ENCODE measurements at places on chromosomes 5 and 9.

- DNase-seq, result no peak
These were observed 369.9 kb upstream of the PTGER4 start for GRCh38 chr5:40309851-40310250.

DNA sequence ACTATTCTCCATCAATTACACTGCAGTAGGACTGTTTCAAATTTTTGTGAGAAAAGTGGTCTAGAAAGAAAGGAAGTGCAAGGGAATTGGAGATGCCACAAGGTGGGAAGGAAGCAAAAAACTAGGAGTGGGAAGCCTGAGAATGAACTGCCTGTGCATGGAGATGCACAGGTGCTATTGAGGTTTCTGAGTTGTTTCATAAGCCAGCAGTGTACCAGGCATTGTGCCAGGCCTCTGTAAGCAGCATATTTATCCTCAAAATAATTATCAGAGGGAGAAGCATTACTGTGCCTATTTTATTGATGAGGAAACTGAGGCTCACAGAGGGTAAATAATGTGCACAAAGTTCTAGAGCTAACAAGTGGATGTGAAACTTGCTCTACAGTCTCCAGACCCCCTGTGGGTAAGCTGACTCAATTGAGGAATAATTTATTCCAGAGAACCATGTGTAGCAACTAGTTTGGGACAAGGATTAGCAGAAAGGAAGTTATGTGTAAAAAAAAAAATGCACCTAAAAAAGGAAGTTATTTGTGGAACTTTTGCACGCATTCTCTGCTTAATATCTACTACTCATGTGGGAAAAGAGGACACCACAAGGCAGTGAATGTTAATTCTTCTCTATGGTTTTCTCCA lies 96.7 kb downstream of the SNCAIP start:
- DNase-seq, result no peak

DNA sequence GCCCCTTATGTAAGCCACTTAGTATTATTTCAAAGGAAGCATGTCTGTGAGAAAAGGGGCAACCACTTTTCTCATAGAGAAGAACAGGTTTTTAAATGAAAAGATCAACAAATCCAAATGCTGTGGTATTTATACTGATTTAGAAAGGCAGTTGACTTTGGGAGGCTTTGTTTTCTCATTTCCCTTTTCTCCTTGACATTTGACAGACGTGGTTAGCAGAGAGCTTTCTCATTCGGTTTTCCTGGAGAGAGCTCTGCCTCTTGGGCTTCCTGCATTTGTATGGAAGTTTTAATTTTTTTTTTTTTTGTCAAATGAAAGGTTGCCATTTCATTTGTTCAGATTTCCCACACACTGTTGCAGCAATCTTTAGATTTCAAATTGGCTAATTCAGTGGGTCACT lies 62.5 kb downstream of the EXOSC2 start:
- DNase-seq, result no peak

DNA sequence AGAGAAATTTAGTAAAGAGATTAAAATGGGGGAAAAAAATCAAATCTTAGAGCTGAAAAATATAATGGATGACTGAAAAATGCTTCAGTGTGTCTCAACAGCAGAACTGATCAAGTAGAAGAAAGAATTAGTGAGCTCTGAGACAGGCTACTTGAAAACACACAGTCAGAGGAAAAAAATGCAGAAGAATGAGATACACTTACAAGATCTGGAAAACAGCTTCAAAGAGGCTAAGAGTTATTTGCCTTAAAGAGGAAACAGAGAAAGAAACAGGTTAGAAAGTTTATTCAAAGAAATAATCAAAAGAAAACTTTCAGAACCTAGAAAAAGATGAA lies 70.5 kb upstream of the OR2K2 start:
- DNase-seq, result no peak

- DNase-seq, result no peak
These were observed 10.1 kb downstream of the GLIPR2 start for GRCh38 chr9:36146651-36147050.

DNA sequence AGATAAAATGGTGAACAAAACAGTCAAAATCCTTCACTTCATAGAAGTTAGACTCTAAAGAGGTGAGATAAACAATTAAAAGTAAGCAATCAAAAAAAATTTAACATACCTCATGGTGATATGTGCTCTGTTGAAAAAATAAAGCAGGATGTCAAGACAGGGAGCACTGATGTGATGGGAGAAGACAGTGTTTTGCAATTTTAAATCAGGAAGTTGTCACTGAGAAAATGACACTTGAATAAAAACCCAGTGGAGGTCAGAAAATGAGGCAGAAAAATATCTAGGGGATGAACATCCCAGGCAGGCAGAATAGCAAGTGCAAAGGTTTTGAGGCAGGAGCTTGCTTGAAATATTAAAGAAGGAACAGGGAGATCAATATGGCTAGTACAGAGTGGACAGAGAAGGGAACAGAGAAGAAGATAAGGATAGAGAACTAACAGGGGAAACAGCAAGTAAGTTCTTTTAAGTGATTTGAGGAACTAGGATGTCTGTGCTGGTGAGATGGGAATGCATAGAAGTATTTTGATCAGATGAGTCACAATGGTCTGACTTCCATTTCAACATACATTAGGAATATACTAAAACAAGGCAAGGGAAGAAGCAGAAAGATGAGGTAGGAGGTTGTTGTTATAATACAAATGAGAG lies 130.4 kb downstream of the CHSY3 start:
- no peak for DNase-seq

- peak; percentile 41 for DNase-seq
These were observed 281.5 kb downstream of the EFNA5 start for GRCh38 chr5:107389130-107389774.

DNA sequence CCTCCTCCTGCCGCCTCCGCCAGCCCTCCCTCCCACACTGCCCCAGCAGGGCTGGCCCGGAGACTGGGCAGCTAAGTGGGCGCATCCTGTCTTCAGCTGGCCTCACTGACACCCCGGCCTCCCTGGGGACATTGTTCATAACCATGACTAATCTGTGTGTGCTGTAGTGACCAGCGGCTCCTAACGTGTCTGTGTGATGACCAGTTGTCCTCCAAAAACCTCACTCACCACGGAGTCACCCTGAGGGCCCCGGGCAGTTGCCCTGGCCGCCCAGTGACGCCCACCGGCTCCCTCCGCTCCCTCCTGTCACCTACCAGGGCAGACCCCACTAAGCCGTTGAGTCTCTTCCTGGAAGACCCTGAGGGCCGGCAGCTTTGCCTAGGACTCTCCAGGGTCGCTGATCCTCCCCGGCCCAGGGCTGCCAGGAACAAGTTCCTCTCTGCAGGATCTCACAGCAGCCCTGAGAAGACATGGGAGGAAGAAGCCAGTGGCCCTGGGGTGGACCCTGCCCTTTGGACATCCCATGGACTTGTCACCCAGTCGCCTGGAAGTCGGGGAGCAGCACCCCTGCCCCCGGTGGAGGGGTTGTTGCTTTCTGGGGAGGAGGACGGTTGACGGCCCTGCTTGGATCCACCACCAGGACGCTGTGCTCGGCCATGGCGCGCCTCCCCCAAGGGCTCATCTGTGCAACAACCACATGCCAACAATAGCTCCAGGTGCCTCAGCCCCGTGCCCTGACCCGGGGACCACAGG lies 110.2 kb upstream of the LMX1B start:
- DNase-seq, result no peak

- DNase-seq, result no peak
These were observed 622.1 kb downstream of the MAT2B start for GRCh38 chr5:164127527-164127926.

DNA sequence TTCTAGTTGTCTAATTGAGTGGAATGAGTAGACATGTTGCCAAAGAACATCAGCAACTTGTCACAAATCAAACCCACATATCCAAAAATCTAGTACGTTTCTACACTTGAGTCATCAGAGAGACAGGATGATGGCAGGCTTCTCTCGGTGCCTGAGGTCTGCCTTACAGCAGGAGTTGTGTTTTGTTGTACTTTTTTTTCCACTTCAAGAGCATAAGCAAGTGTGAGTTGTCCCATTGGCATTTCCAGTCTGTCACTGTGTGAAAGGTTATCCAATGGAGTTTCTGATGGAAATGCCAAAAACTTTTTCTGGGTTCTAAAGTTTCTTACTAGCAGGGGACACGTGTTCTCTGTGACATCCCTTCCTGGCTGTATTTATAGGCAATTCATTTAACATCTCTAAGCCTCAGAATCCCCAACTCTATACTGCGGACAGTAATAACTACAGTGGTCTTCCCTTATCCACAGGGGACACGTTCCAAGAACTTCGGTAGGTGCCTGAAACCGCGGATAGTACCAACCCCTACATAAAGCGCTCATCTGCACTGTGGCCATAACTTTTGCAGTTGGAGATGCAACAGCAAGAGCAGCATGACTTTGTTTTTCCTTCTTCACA lies 246.5 kb downstream of the SYK start:
- peak; percentile 48 for DNase-seq

DNA sequence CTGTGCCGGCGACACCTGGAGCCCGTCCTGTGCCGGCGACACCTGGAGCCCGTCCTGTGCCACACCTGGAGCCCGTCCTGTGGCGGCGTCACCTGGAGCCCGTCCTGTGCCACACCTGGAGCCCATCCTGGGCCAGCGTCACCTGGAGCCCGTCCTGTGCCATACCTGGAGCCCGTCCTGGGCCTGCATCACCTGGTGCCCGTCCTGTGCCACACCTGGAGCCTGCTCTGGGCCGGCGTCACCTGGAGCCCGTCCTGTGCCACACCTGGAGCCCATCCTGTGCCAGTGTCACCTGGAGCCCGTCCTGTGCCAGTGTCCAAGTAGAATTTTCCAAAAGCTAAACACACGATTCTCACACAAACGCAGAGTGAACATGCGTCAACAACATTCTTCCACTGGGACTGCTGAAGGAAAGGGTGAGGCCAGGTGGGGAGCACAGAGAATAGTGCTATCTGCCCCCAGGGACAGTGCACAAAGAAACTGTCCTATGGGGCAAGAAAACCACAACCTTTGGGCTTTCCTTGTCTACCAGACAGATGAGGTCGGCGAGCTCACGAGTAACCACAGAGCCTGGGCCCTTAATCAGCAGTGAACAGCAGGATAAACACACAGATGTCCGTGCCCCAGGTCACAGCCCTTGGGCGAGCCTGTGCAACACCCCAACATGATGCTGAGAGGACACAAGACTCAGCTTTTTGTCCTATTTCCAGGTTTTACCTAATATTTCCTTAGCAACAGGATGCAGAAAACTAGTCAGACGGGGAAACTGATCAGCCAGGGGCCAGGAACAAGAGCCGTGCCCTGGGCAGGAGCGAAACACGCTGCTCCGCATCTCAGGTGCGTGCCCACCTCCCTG lies 7.9 kb downstream of the QSOX2 start:
- no peak for DNase-seq

- no peak for DNase-seq
These were observed 9.6 kb downstream of the AIF1L start for GRCh38 chr9:131105952-131106351.

All from activated CD4-positive, alpha-beta T cell treated with anti-CD3 and anti-CD28 coated beads, Interleukin-2, amount 10 ng/mL, durations not matched to agents 7 days and 5 days (primary cell).